ENCODE measurements at places on chromosomes 1 and 21. TPM values are rescaled to one million over a fixed set of nuclear protein-coding genes. Genes with fewer than 3 reads are reported as not detected.
A peak's percentile ranks its signal among the peaks of the same experiment; 100 is the strongest.

GRCh38 chr1:203462878-203463277 is 12.7 kb upstream of the PRELP start:
- H3K27ac ChIP-seq = peak overlapping the region; percentile 97
- no peaks in the 10 kb centered on the region for H3K36me3 ChIP-seq
- H3K4me1 ChIP-seq = peaks cover 43% of the 10 kb centered on the region
- no peaks in the 10 kb centered on the region for H3K27me3 ChIP-seq
- DNase-seq = no peak
- no peak overlapping the region for H3K4me3 ChIP-seq

- peak within 1 kb of the TSS; percentile 25 for H3K4me3 ChIP-seq
- no peak within 1 kb of the TSS for H3K27ac ChIP-seq
Measured at GRCh38 chr1:16073490-16074119, at the start of gene FAM131C. Gene FAM131C (minus strand): TSS chr1:16073651. CDS start chr1:16073442, 209 bp downstream.

DNA sequence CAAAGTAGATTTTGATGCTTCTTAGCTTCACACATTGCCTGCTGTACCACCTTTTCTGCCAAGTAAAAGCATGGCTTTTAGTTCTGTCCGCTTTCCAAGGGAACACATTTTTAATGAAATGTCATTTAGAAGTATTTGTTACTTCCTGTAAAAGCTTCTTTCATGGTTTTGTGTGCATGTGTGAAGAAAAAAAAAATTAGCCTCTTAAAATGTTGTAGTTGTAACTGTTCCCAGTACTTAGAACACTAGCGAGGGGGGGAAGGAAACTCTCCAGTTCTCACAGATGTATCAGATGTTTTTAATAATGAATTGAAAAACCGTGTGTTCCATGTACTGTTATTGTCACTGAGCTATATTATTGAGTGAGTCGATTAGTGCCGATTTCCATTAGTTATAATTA is 568.3 kb upstream of the ADGRL2 start:
- no peak overlapping the region for H3K27ac ChIP-seq
- H3K27me3 ChIP-seq = no peaks in the 10 kb centered on the region
- no peak for DNase-seq
- no peak overlapping the region for H3K4me3 ChIP-seq
- H3K36me3 ChIP-seq = no peaks in the 10 kb centered on the region

DNA sequence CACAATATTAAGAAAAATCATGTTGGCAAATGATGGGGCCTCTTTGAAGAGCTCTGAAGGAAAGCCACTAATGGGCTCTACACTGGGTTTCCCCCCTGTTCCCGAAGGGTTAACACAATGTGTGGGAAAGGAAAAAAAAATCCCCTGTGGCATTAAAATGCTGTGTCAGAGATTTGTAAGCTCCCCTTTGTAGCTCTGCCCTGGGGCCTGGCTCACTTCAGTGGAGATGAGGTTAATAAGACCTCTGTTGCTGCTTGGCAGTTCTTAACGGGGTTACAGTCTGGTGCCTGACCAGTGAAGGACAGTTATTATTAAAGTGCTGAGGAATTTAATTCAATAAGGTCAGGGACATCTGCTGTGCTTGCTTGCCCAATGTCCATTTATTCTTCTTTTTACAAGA is 129.7 kb upstream of the UBE2U start:
- DNase-seq = no peak
- H3K4me1 ChIP-seq = no peaks in the 10 kb centered on the region

- H3K36me3 ChIP-seq = no peaks in the 10 kb centered on the region
- H3K27ac ChIP-seq = no peak overlapping the region
- H3K4me3 ChIP-seq = no peak overlapping the region
- no peaks in the 10 kb centered on the region for H3K27me3 ChIP-seq
- H3K4me1 ChIP-seq = no peaks in the 10 kb centered on the region
- no peak for DNase-seq
Measured at GRCh38 chr1:95080879-95081278, 8.1 kb upstream of the ALG14 start.

- no peaks in the 10 kb centered on the region for H3K27me3 ChIP-seq
- no peak overlapping the region for H3K4me3 ChIP-seq
- no peaks in the 10 kb centered on the region for H3K4me1 ChIP-seq
- H3K27ac ChIP-seq = no peak overlapping the region
- H3K36me3 ChIP-seq = peaks cover 28% of the 10 kb centered on the region
- DNase-seq = no peak
Measured at GRCh38 chr1:220003015-220003414, 43.3 kb downstream of the EPRS1 start.

Gene TAF13
- 11.4 TPM for total RNA-seq

Gene SUMO3
- total RNA-seq = 70.8 TPM

Gene SLAMF8
- total RNA-seq = 6.9 TPM

Data from tibial nerve (tissue), 4 donors.